Stimulated activated CD4-positive, alpha-beta T cell treated with anti-CD3 and anti-CD28 coated beads, Interleukin-12 subunit alpha, Interleukin-12 subunit beta, amount 100 ng/mL, for 24 hours (primary cell): ENCODE measurements at places on chromosomes 12 and 14.

- DNase-seq, result no peak
These were observed 197.1 kb downstream of the MED13L start for GRCh38 chr12:116080415-116080814.

- no peak for DNase-seq
These were observed 12.3 kb downstream of the IL31 start for GRCh38 chr12:122161682-122162081.

DNA sequence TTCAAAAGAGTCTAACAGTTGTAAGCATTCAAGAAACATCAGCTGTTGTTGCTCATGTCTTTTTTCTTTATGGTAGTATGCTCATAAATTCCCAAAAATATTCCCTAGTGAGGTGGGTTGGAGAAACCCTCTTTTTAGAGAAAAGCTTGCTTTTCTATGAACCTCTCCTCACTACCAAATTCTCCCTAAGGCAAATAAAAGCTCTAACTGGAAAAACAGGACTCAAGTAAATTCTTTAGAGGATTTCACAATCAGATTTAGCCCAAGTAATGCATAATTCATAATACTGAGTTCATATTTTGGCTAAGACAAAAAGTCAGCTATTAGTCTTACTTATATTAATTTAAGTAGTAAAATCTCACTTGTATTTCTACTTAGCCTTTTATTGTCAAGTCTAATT lies 59.1 kb downstream of the DIO2 start:
- DNase-seq, result no peak

- DNase-seq, result no peak
These were observed 710.7 kb upstream of the TBX3 start for GRCh38 chr12:115394496-115395220.

- DNase-seq, result no peak
These were observed 37.0 kb upstream of the FRMD6 start for GRCh38 chr14:51614707-51615106.

- no peak for DNase-seq
These were observed 96.6 kb downstream of the RALGAPA1 start for GRCh38 chr14:35712466-35712865.

GRCh38 chr12:71558445-71558844 lies 105.2 kb downstream of the ZFC3H1 start:
- no peak for DNase-seq

- DNase-seq, result no peak
These were observed 863.9 kb downstream of the BCL11B start for GRCh38 chr14:98408024-98408555.

DNA sequence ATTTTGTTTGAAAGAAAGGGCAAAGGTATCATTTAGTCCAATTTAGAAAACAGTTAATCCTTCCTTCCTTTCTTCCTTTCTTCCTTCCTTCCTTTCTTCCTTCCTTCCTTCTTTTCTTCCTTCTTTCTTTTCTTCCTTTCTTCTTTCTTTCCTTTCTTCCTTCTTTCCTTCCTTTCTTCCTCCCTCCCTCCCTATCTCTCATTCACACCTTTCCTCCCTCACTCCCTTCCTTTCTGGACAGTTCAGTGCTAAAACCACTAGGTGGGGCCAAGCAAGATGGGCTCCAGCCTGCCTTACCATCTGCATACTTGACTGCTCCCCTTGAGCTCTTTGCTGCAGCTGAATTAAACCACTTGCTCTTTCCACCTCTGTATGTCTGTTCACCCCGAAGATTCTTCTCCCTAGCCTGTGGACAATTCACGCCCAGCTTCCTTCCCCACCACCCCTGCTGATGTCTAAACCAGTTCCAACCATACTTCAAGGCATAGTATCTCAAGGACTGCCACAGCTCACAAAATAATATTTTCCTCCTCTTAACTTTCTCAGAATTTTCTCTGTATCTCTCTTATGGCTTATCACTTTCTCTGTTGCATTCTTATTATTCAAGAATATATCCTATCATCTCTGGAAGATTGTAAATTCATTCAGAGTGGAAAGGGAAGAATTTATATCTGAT lies 78.0 kb downstream of the DBX2 start:
- DNase-seq, result no peak

DNA sequence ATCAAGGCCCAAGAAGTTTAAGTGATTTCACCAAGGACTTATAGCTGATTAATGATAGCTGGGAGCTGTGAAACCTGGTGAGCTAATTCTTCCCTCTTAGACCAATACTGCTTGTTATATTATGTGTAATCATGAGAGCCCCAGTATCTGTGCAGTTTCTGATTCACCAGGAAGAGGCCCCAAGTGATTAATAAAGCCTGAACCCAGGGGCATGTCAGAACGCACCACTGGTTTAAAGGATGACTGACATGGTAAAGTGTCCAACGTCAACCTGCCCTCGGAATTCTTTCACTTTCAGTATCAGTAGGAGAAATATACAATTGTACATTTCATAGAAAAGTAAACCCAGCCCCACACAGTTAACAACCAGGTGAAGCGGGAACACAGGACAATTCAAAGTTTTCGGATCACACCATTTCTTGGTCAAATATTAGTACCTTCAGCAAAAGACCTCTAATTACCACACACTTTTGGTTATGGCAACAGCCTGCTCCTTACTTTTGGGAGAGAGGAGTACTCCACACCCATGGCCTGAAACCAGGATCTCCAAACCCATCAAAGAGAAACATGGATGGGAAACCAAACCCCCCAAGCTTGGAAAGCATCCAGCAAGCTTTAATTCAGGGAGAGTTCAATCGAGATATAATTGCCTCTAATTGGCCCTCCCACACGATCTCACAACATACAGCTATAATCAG lies 28.5 kb downstream of the TMCC3 start:
- no peak for DNase-seq

DNA sequence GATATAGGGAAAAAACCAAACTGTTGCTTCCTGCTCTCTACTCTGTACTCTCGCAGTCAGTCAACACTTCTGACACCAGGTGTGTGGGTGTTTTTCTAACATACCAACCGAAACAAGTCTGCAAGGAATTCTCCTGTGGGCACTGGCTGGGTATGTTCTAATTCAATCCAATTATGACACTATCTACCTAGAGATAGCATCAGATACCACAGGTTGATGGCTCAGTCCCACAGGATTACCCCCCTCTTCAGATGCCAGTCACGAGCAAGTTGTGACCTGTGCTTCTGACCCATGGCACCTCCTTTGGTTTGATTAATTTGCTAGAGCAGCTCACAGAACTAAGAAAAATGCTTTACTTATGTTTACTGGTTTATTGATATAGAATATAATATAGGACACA lies 78.3 kb downstream of the DYRK2 start:
- DNase-seq, result no peak

GRCh38 chr12:125134576-125134975 lies 69.3 kb downstream of the AACS start:
- DNase-seq, result no peak

DNA sequence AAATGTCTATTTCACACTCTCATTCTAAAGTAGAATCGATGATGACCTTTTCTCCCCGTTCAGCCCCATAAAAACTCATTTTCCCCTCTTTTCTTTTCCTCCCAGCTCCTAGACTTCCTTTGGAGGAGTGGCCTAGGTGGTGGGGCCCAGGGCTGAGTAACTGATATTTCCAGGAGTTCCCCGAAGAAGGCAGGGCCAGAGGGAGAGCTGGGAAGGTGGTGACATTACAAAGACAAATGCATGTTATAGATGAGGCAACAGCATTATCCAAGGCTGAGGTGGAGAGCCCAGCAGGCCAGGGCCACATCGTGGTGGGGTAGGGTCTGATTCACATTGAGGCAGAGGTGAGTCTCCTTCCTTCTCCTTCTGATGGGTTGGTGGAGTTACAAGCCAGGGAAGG lies 22.2 kb upstream of the HDAC7 start:
- no peak for DNase-seq

DNA sequence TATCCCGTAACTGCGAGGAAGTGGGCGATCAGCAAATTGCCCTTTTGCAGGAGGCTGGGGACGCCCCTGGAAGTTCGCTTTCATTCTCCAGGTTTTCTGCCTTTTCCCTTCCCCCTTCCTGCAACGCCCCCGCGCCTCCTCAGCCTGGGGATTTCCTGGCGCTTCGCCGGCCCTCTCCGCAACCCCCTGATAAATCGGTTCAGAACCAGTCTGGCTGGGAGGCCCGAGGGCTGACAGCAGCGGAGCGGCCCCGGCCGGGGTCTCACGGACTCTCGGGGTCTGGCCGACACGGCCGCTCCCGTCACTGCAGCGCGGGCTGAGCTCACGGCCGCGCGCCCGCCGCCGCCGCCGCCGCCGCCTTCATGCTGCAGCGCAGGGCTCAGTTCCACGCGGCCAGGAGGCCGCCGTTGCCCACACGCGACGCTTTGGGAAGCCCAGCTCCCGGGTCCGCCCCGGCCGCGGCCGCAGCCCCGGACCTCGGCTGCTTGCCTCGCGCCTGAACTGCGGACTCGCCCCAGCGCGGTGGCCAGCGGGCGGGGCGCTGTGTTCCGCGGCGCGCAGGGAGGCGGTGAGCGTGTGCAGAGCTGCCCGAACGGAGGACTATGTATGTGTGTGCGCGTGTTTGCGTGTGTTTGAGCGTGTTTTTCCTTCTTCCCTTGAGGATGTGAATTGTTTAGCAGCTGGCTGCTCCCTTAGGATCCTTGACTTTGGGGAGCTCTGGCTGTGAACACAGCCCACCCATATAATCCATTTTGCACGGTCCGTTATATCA lies at the start of gene LRFN5:
Gene LRFN5 (plus strand): TSS at position 345 of the 772 bp plus-strand sequence.
- DNase-seq, result no peak

DNA sequence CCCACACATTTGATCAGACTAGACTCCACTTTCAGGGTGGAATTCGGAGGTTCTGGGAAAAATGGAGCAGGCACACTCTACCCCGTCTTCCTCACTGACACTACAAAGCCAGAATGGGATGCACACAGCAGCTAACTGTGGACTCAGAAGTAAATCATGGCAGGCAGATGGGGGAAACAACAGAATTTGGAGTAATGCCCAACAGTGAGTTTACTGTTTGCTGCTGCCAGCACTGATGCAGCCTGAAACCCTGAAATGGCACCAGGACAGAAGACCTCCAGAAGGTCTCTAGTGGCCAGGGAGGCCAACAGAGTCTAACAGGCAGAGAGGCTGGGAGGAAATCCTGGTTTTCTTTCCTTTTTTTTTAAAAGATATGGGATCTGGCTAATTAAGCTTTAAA lies 24.6 kb downstream of the KCTD10 start:
- no peak for DNase-seq

DNA sequence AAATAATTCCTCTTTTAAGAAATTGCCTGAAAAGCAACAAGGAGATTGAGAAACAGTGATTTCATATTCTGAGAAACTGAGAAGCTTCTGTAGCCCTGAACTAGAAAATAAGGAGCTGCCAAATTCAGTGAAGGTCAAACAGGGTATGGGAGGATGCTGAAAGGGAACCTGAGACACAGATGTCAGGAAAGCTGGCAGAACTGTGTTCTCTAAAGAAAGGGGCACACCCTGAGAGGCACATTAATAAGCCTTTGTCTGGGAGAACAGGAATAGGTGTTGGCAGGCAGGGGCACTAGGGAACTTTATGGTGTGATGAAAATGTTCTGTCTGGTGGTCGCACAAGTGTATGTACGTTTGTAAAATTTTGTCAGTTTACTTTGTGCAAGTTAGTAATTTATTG lies 29.6 kb downstream of the VRK1 start:
- DNase-seq, result no peak

GRCh38 chr12:66337381-66338010 lies 35.2 kb downstream of the HELB start:
- no peak for DNase-seq

DNA sequence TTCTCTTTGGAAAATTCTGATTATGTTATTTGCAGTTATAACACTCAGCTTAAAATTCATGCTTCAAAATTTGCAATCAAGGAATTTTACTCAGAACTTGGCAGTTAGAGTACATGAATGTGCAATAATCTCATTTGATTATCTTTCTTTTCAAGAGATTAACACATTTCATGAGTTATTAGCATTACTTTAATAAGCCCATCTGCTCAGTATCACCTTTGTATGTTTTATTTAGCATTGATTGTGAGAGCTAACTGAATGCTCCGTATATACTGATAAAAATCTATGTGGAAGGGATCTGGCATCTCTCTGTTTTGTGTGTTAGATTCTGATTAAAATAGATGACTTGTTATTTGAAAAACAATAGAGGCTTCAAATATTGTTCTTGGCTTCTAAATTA lies 55.6 kb upstream of the CPNE8 start:
- no peak for DNase-seq

DNA sequence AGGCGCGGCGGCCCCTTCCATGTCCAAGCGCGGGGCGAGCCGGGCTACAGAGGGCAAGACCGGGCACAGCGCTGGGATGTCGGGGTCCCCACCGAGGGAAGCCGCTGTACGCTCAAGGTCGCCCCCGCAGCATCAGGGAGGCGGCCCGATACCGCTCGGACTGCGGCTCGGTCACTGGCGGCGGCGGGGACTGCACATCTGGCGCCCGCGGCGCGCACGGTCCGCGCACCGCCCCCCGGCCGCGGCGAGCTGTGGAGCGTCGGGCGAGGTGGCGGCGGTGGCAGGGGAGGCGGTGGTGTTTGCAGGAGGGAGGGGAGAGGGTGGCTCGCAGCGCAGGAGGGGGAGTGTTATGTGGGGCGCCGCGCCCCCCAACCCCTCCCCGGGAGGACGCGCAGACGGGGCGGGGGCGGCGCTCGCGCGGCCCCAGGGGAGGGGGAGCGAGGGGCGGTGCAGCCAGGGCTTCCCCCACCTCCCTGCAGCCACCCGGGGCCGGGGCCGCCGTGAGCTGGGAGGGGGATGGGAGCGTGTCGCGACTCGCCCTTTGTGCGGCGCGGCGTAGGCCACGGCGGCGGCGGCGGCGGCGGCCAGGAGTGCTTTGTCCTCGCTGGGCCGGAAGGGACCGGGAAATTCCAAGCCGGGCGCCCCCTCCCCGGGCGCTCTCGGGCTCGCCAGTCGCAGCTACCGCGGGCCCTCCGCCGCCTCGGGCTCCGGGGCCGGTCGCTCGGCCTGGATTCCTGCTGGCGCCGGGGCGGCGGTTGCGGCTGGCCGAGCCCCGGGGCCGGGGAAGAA lies at the start of gene NUAK1:
Gene NUAK1 (minus strand): TSS at position 322 of the 789 bp plus-strand sequence. CDS start 301 bp downstream, at position 21.
- DNase-seq, result no peak

DNA sequence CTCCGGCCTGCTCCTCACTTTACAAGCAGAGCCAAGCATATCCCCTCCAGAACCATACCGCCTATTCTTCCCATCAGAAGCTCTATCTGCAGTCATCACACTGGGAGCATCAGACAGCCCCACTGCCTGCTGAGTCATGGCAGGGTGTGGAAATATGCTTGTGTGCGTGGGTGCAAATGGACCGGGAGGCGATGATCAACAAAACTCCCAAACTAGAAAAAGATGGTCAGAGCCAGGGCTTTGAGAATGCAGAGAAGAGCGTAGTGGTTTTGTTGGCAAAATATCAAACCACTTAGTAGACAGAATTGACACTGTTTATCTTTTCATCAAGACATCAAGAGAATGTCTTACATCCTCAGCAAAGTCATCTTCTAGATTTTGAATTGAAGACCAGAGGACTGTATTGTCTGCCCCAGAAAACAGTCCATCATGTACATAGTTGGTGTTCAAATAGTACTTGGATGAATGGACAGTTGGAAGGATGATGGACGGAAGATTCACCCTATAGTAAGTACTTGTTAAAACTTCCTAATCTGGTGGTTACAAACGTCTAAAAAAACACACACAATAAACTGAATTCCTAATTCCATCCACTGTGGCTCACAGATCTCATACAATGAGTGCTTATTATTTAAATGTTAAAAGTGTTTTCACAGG lies 54.9 kb downstream of the VWF start:
- DNase-seq, result no peak

- DNase-seq, result no peak
These were observed 175.8 kb downstream of the MSRB3 start for GRCh38 chr12:65454115-65454787.
